ENCODE measurements at places on chromosomes 1 and 21.

GRCh38 chr1:219324629-219325367, 151.1 kb downstream of the LYPLAL1 start:
- DNase-seq = no peak

GRCh38 chr1:34406377-34406776, 229.7 kb downstream of the C1orf94 start:
- no peak for DNase-seq

GRCh38 chr1:98700228-98700627, 38.7 kb downstream of the SNX7 start:
- no peak for DNase-seq

DNA sequence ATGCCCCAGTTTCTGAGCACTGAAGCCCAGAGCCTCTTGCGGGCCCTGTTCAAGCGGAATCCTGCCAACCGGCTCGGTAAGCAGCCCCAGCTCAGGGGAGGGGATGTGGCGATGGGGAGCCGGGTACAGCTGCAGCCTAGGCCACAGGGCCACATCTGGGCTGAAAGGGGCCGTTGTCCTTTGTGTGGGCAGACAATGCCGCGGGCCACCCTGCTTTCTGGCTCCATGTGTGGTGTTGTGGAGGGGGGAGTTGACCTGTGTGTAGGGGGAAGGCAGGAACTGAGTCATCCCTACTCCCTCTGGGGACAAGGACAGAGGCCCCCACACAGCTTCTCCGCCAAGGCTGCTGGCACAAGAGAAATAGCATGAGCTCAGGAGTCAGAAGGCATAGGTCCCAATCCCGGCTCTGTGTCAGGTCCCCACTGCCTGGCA, 26.0 kb downstream of the RPS6KA1 start:
- no peak for DNase-seq

- DNase-seq = no peak
Measured at GRCh38 chr1:162942916-162943559, 82.1 kb upstream of the CCDC190 start.

GRCh38 chr1:162562470-162562828, 927 bp downstream of the UAP1 start:
- DNase-seq = no peak

DNA sequence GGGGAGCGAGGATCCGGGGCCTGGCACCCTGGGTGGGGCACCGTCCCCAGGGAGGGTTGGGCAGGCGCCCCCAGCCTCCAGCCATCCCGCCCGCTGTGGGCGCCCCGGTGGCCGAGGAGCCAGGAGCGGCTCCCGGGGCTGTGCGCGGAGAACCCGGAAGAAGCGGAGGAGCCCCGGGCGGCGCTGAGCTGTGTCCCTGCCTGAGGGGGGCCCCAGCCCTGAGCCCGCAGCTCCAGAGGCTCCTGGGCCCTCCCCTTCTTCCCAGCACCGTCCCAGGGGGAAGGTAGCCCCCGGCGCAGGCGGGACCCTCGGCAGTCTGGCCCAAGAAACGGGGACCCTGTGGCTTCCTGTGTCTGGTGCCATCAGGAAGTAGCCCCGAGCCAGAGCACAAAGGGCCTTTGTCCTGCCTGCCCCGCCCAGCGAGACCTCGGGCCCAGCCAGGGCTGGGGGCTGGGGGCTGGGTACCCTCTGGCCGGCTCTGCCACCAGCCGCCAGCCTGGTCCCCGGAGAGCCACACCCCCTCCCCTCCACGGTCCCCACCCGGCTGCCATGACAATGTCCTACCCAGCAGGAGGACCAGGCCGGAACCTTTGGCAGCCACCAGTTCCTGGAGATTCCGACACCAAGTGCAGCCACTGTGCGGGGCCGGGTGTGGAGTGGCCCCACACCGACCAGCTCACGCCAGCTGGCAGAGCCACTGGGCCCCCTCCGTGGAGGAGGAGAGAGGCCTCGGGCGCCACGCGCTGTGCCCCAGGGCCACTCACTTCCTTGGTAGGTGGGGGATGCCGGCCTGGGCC, 15.6 kb upstream of the TTLL10 start:
- DNase-seq = peak; percentile 73

GRCh38 chr1:168079761-168080160, 57.0 kb downstream of the GPR161 start:
- DNase-seq = no peak

DNA sequence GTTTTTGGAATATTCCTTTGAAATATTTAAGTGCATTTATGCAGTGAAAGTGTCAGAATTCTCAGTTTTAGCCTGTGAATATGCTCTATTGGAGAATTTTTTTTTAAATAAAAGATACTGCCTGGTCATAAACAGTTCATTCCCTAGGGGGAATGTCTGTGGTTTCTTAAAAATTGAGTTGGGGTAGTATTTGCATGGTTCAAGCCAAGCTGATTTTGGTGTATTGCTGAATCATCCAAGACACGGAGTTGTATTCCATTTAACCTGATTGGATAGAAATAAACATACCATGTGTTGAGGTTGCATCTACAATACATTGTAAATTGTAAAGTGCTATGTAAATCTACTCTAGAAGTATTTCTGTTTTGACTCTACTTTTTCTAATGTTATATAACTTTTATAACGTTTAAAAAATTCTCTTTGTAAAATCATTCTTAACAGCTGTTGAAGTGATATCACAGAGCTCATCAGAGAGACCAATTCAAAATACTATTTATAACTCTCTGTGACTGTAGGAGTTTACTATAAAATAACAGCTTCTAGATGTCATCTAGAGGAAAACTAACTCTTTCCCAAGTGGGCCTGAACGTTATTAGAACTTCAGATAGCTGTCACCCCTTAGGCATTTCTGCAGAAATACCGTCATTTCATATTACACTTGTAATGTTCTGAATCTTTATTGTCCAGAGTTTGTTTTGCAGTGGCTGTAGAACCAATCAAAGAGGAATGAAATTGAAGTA, 199.1 kb downstream of the USP25 start:
- DNase-seq = no peak

DNA sequence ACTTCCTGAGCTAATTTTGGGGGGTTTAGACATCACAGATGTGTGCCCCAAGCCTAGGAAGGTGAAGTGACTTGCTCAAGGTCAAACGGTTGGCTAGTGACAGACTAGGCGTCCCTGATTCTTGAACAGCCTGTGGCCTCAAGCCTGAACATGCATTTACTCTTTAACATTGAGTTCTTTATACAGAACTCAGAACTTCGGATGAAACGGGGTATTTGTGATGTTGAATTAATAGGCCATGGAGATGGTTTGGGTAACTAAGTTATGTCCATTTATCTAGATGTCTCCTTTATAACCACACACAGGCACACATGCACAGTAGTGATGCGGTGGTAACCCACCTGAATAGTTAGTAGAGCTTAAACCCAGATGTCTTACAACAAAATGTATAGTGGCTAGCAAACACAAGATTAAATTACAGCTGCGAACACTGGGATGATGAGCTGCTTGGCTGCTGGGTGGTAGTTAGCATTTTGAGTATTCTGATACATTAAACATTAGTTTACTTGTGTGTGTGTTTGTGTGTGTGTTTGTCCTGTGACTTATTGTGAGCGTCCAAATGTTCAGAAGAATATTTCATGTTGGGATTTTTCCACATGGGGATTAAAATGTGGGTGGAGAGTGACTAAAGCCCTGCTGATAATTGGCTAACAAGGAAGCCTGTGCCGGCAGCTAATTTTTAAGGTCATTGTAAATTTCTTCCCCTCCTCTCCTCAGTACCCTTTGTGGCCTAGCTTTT, 2.3 kb downstream of the ATP1A1 start:
- no peak for DNase-seq

DNA sequence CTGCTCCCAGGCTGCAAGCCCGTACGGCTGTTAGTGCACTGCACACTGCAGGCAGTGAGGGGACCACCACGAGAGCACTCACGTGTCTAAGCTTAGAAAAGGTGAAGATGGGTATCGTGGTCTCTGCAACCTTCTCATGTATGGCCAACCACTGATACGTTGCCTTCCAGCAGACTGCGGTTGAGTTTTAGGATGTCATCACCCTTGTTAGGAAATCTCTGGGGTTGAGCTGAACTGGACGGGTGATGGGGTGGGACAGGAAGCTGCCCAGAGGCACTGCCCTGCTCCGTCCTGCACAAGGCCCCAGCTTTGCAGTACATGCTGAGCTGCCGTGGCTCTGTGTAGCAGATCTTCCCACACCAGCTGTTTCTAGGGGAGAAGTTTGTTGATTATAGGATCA, 43.3 kb downstream of the FAAP20 start:
- DNase-seq = peak; percentile 31

DNA sequence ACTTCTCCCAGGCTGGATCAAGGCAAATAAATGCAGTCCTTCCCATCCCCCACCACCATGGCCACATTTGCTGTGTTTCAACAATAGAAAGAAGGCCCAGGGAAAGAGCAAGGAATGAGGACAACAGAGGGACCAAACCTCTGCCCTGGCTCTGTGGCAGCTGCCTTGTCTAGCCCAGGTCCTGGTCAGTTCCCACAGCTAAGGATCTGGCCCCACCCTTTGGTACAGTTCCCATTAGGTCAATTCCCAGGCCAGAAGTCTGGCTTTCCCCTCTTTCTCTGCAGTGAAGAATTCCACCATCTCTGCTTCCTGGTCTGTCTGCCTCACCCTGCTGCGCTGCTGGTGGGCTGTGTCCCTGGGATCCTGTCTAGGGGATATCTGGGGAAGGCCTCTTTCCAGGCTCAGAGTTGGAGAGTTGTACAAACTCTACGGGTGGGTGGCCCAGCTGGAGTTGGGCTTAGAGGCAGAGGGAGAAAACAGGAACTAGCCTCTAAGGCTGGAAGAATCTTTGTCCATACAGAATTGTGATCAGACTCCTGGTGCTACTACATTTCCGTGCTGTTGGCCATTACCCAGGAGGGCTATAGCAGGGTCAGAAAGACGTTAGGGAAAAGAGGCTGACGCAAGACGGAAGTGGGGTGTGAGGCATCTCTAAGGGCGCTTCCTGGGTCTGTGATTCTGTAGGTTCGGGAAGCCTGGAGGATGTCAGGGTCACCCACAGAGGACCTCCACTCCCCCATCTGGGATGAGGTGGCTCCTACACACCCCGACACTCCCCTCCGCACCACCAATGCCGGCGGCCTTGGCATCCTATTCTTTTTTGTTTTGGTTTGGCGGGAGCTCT, 953 bp upstream of the NDUFS2 start:
- no peak for DNase-seq

- no peak for DNase-seq
Measured at GRCh38 chr1:21534674-21535378, 25.6 kb downstream of the ALPL start.

- no peak for DNase-seq
Measured at GRCh38 chr1:50841791-50842387, 118.2 kb downstream of the FAF1 start.

GRCh38 chr1:241944300-241944699, 13.3 kb upstream of the BECN2 start:
- DNase-seq = no peak

GRCh38 chr1:31666263-31666963, 21.7 kb upstream of the PEF1 start:
- DNase-seq = no peak

DNA sequence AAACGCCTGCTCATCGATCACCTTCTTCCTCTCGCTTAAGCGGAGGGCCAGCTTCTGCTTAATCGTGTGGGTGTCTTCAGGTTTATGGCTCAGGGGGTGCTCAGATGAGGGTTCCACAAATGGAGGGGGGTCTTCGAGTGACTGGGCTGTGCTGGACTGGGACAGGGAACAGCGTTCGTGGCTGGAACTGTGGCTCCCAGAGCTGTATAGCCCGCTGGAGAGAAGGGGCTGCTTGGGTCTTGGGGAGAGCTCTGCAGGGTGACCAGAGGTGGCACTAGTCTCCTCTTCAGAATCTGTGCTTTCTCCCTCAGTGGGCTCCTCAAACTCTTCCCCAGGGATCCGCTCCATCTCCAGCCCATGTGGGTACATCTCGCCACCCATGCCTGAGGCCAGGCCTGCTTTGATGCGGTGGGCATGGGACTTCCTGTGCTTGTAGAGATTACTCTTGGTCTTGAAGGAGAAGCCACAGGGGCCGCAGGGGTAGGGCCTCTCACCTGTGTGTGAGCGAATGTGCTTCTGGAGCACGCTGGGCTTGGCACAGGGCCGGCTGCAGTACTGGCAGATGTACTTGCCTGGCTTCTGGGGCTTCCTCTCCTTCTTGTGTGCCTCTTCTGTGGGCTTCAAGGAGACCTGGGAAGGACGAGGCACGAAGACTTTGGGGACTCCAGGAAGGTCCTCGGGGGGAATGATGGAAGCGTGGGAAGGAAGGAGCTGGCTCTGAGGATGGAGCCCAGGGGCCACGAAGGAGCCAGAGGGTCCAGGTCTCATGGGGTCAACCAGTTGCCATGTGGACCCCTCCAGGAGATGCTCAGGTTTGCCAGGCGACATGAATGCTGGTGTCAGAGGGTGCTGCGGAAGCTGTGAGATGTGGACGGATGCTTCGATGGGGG, 99.4 kb upstream of the EDN2 start:
- DNase-seq = no peak

DNA sequence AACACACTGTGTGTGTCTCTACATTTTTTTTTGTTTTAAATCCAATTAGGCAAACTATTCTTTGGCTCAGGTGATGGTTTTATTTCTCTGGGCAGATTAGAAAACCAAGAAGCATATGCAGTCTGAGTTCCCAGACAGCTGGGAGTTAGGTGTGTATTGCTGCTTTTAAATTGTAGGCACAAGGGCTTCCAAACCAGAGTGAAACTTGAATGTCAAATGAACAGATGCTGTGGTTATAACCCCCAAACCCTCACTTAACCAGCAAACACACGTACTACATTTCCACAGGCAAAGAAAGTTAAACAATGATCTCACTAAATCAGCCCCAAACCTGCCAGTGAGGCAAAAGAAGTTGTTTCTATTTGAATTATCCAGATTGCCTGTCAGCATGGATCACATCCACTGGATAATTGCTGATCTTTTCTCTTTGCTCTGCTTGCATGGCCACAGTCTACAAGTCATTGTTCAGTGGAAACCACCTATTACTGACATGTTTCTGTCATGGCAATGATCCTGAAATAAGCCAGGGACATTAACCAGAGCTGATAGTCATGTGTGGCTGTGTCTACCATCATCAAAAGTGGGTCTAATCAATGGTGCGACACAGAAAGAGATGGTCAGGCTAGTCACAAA, 576.5 kb upstream of the PLXNA2 start:
- DNase-seq = no peak

DNA sequence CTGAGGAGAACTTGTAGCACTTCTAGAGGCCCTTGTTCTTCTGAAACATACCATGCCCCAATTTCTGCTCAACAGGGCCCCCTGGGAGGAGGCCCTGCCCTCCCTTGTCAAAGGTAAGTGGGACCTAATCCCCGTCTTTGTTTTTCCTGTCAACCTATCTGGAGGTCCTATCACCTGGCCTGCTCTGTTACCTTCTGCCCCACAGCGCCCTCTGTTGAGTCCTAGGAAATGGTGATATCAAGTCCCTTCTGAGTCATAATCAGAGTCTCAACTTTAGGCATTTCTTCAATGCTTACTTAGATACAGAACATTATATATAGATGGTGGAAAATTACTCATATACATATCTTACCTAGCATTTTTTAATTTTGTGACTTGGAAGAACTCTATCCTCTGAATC, 28.2 kb upstream of the FCRL4 start:
- no peak for DNase-seq

Measured in activated naive CD8-positive, alpha-beta T cell treated with anti-CD3 and anti-CD28 coated beads, Interleukin-2, amount 10 ng/mL, durations not matched to agents 7 days and 5 days (primary cell).